ENCODE measurements at places on chromosomes 11 and 22.

DNA sequence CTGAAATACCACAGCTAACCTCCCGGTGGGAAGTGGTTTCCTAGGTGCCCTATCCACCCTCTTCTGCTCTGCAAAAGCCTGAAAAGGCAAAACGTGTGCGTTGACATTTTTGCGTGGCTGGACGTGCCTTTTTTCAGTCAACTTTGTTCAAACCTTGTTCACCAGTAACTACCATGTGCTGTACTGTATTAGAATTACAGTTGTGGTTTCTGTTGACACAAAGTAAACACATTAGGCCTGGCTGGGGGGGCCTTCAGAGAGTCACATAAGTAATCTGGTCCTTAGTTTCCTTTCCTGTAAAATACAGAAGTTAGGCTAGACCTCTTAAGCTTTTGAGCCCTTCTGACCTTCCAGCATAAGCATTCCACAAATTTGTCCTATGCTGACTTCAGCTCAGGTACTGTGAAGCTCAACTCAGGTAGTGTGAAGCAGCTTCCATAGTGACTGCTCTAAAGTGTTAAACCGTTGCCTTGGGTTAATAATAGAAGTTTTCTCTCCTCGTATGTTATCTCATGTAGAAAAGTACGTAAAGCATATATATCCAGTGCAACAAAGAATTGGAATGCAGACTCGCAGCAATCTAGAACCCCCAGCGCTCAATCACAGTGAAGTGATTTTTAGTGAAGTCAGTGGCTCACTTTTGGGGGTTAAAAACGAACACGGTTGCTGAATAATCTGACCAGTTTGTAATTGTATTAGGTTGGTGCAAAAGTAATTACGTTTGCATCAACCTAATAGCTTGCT is 1.8 kb downstream of the EWSR1 start:
- no peak for DNase-seq

DNA sequence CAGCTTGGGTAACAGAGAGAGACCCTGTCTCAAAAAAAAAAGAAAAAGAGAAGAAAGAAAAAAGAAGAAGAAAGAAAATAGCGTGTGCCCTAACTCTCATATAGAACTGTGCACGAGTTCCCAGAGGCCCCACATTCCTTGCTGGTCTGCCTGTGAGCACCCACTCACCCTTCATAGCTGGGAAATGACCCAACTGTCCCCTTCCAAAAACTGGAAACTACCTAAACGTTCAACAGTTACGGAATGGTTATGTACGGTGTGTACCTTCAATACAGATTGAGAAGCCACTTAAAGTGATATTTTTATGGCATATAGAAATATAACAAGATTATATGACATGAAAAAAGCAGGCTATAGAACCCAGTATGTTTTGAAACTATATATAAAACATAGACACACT is 82.0 kb downstream of the PARVA start:
- no peak for DNase-seq

DNA sequence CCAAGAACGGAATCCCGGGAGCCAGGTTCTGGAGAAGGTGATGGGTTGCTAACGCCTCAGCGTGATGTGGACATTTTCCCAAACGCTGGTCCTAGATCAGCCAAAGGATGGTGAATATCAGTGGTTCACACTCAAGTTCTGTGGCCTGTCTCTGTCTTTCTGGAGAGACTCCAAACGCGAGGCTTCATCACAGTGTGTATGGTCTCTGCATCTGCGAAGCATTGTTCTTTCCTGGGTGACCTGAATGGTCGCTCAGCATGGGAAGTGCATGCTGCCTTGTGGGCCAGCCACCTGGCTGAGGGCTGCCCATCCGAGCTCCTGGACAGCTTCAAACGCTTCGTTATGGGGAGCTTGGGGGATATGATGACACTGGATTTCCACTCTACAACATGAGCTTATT is 810.0 kb downstream of the TBC1D22A start:
- no peak for DNase-seq

DNA sequence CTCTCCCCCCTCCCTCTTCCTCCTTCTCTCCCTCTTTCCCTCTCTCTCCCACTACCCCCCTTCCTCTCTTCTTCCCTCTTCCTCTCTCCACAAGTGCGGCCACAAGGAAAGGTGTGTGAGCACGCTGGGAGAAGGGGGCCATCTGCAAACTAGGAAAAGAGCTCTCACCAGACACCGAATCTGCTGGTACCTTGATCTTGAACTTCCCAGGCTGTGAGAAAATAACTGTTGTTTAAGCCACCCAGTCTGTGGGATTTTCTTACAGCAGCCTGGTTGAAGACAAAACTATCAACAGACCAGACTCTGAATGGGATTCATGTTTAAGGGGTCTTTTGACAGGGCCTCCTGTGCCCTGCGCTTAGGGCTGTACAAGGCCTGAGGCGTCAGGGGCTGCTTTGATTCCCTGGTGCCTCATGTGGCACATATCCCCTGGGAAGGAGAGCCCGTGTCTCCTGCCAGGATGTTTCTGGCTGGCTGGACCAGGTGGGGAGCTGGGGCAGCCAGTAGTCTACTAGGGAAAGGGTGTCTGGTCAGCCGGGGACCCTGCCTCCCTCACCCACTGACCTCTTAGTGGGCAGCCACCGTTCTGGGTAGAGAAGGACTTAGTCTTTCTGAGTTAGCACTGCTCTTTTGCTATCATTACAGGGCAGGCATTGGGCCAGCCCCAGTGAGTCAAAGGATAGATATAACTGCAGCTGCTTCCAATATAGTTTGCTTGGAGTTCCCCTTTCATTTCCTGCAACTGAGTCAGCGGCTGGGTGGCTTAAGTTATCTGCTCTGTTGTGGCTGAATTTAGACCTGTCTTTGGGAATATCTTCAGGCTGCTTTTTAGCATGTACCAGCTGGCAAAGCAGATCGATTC is 6.2 kb downstream of the PANX1 start:
- DNase-seq: peak; percentile 77

GRCh38 chr11:111395081-111395480 is 16.0 kb upstream of the POU2AF1 start:
- DNase-seq: no peak

- no peak for DNase-seq
Measured at GRCh38 chr11:76158394-76159302, 47.7 kb downstream of the WNT11 start.

DNA sequence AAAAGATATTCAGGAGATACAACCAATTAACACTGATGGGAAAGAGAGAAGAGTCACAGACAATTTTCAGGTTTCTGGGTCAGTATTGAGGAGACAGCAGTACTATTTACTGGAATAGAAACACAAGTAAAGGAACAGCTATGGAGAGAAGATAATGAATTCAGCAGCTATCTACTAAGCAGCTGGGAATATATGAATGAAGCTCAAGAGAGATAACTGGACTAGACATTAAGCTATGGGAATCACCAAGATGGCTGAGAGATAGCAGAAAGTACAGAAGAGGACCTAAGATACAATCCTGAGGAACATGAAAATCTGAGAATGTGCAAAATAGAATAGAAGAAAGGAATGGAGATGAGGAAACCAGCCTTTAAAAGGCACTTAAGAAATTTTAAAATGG is 15.9 kb downstream of the ALG9 start:
- DNase-seq: no peak

- no peak for DNase-seq
Measured at GRCh38 chr11:9574622-9575259, 1.3 kb downstream of the WEE1 start.

DNA sequence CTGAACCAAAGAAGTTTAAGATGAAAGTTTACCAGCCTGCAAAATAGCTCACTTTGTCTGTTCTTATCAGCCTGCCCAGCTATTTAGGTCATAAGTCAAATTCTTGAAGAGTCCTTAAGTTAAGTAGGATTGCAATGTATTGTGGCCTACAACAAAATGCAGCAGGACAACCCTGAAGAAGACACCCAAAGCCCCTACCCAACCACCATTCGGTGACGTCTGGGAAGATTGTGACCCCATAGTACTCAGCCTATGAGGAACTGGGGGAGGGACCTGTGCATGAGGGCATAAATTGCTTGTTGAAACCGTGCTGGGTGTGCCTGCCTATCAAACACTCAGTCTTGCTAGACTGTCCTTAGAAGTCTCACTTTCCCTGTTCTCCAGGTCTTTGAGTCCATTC is 50.5 kb upstream of the FDX1 start:
- DNase-seq: no peak

GRCh38 chr11:66346476-66347424 is 679 bp downstream of the B4GAT1 start:
- no peak for DNase-seq

GRCh38 chr11:104916442-104916841 is 18.2 kb upstream of the CASP12 start:
- no peak for DNase-seq

DNA sequence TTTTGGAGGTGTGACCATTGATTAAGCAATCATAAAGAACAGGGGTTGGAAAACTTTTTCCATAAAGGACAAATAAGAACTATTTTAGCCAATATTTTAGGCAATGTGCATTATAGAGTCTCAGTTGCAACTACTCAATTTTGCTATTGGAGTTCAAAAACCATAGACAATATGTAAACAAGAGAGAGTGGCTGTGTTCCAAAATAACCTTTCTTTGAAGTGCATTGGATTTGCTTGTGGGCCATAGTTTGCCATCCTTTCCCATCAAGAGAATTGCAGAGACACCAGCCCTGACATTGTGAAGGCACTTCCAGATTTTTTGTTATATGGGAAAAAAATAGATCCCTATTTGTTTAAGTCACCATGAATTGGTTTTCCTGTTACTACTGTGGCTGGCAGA is 63.3 kb upstream of the LARGE1 start:
- no peak for DNase-seq

DNA sequence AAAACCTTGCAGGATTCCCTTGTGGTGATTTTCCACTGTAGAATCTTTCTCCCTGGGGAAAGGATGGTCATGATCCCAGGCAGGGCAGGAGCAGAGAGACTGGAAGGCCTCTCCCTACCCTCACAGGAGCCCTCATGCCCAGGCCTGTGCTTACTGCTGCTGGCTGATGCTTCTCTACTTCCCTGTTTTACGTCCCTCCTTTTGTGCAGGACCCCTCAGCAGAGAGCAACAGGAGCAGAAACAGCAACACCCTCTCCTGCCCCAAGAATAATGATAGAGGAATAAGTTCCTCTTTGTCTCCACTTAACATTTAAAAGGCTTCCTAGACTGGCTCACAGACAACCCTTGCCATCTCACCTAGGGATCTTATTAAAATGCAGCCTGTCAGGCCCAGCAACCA is 3.6 kb downstream of the ISX start:
- no peak for DNase-seq

DNA sequence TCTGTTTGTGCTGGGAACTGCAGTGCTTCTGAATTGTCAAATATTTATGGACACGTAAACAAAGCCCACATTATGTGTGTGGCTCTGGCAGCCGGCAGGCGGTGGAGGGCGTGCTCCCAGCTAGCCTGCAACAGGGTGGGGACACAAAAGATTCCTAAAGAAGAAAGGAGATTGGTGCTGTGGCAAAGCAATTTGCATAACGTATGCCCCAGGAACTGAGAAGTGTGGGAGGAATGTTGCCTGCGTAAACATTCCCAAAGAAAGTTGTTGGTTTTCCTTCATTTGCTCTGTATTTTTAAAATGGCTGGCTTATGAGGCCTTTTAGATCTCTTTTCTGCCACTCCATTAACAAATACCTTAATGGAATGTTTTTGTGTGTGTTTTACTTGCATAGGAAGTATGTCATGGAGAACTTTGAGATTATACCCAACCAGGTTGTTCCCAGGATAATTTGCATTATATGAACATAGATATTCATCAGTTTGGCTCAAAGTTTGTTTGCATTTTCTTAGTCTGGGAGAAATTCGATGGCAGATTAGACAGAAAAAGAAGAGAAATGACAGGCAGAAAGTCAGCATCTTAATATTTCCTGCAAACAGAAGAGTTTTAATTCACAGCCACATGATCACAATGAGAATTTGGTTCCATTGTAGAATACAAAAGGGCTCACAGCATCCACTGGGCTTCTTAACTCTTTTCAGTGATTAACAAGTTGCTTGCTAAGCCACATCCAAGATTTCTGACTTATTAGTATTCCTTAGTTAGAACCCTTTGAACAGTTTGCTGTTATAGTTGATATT is 41.8 kb upstream of the DLAT start:
- DNase-seq: no peak

- no peak for DNase-seq
Measured at GRCh38 chr11:18669711-18670110, 28.9 kb upstream of the TMEM86A start.

DNA sequence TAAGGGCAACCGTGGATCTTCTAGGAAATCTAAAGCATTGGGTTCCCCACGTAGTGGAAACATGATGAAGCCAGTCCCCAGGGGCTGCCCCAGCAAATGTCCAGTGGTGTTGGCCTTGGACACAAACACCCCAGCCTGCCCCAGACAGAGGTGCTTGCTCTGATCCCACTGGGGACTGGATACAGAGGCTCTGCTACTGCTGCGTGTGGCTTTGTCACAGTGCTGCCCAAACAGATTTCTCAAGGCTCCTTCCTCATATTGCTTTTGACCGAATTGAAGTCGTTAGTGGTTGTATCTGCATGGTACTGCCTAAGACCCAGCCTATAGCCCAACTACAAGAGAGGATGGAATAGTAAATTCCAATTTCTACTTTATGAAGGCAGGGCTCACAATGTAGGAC is 40.1 kb upstream of the CD44 start:
- DNase-seq: no peak

GRCh38 chr11:13116491-13116890 is 107.4 kb downstream of the RASSF10 start:
- no peak for DNase-seq

DNA sequence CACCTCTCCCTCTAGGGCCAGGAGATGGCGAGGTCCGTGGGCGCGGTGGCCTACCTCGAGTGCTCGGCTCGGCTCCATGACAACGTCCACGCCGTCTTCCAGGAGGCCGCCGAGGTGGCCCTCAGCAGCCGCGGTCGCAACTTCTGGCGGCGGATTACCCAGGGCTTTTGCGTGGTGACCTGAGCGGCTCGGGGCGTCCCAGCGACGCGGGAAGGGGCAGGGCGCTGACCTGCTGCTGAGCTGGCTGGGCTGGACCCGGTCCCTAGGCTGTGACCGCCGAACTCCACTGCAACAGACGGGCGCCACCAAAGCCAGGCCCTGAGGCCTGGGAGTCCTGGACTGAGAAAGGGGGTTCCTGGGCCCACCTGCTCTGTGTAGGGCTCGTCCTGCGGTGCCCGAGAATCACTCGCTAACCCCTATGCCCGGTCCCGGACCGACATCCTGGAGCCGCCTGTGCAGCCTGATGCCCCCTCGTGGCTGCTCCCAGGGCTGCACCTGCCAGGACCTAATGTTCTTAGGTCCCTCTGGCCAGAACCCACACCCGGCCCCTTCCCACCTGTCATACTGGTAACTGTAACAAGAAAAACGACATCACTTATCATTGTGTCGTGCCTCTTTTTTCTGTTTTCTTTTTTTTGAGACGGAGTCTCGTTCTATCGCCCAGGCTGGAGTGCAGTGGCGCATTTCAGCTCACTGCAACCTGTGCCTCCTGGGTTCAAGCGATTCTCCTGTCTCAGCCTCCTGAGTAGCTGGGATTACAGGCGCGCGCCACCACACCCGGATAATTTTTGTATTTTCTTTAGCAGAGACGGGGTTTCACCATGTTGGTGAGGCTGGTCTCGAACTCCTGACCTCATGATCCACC is 15.0 kb downstream of the RHOD start:
- DNase-seq: peak; percentile 80

DNA sequence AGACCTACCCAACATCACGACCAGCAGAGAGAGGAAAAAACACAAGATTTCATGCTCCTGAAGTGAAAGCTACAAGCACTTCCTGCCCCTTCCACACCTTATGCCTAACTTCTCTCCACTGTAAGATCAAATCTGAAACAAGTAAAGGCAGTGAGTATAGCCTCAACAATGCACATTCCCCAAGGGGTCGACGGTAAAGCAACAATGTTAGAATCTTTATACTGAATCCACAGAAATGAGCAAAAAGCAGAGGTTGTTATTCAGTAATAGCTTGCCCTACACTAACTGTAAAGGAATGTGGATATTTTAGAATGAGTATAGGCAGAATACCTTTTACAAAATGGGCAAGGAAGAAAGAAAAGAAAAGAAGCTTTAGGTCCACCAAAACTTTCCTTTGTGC is 15.6 kb downstream of the ARFGAP3 start:
- DNase-seq: peak; percentile 70

All from AG08395 (cell line).